Stimulated activated CD8-positive, alpha-beta memory T cell treated with anti-CD3 and anti-CD28 coated beads, Interleukin-7, amount 100 ng/mL, for 48 hours (primary cell): ENCODE measurements at places on chromosomes 12 and 14.

- DNase-seq: no peak
Observed at GRCh38 chr14:73125169-73125588, 11.1 kb upstream of the PSEN1 start.

GRCh38 chr12:54142114-54142475 lies 46.7 kb downstream of the SMUG1 start:
- no peak for DNase-seq

DNA sequence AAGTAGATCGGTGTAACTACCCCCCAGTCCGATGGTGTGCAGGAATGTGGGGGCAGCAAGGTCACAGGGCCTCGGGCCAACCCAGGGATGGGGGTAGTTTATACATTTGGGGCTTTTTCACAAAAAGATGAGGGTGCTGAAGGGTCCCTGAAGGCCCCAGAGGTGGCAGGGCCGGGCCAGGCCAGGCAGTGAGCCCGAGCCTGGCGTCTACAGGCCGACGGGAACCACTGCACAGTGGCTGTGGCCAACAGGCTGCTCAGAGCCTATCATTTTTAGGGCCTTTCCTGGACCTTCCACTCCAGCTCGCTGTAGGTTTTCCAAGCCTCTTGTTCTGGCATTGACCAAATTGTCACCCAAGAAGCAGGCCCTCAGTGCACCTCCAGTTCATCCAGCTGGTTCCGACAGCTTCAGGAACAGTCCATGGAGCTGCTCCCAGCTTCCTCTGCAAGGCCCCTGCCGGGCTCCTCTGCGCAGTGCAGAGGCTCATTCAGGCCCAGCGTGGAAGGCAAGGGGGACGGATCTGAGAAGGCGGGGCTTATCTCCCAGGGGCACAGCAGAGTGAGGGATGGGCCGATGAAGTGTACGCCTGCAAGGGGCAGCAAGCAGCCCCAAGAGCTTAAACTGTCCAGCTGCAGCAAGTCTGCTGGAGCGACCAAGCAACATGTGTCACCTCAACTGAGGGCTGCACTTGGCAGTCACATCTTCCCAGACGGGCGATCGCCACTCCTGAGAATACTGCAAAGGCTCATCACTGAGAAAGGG lies 13.9 kb downstream of the CDCA4 start:
- DNase-seq: no peak

DNA sequence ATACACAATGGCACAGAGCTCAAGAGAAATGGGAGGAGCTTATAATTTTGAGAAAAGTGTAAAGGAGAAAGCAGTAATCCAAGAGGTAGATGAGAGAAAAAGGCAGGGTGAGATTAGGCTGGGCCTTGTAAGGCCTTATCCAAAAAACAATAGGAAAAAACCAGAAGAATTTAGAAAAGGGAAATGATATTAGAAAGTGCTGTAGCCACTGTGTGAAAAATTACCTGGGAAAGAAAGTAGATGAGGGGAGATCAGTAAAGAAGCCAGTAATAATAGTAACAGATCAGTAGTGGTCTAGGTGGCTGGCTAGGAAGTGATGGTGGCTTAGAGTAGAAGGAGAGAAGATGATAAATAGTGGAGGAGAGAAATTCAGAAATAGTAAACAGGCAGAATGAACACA lies 66.3 kb upstream of the CFL2 start:
- DNase-seq: no peak

GRCh38 chr12:4286228-4286627 lies 12.7 kb downstream of the CCND2 start:
- no peak for DNase-seq

GRCh38 chr14:90605430-90605829 lies 208.6 kb downstream of the CALM1 start:
- no peak for DNase-seq

- DNase-seq: no peak
Observed at GRCh38 chr12:12247584-12247983, 19.3 kb downstream of the LRP6 start.

DNA sequence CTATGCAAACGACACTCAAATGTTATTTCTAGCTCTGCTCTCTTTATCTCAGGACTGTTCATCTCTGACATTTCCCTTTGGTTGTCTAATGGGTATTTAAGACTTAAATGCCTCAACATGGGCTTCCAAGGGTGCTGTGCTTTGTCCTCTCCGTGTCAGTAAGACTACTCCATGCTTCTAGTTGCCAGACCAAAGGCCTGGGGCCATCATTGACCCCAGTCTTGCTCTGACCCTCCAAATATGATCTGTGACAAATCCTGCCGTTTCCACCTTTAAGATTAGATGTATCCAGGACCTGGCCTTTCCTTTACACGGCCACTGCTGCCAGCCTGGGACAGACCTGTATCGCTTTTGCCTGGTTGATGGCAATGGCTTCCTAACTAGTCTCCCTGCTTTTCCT lies 126.3 kb upstream of the DYRK2 start:
- DNase-seq: no peak

DNA sequence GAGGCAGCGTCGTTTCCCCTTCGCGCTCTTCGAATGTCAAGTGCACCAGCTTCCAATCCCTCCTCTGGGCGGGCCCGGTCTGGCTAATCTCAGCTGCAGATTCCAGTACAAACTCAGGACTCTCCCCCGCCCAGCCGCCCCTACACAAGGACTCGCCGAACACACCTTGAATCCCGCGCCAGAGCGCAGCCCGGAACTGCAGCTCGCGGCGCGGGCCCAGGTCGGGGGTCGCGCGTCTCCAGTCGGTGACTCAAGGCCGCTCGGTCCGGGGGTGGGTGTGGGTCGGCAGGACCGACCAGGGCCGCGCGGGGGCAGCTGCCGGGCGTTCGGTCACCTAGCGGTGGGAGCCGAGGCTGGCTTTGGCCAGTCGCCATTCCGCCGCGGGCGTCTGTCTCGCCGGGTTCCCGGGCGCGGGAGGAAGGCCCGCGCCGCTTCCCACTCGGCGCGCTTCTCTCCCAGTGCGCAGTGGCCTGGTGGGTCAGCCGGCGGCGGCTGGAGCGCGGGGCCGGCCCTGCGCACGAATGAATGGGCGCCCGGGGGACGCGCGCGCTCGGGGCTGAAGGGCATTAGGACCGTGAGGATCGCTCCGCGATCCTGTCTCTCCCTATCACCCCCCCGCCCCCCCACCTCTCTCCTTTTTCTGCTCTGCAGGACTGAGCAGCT lies at the start of gene GALNT16:
Gene GALNT16 (plus strand): TSS at position 632 of the 663 bp plus-strand sequence. CDS start 133 bp downstream, outside the sequence.
- DNase-seq: no peak

DNA sequence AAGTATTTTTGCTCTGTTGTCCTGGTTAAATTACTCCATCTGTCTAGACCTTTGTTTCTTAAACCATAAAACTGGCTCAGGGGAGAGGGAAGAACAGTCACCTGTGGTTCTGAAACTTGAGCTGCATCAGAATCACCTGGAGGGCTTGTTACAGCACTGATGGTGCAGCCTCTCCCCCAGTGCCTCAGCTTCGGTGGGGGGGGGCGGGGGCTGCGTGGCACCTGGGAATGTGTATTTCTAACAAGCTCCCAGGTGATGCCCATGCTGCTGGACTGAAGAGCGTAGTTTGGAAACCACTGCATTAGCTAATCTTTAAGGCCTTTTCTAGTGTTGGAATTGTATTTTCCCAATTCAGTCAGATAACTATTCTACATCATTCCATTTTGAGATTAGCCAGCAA lies 42.7 kb downstream of the GPHB5 start:
- no peak for DNase-seq

- DNase-seq: no peak
Observed at GRCh38 chr14:96582411-96582961, 80.3 kb downstream of the PAPOLA start.

DNA sequence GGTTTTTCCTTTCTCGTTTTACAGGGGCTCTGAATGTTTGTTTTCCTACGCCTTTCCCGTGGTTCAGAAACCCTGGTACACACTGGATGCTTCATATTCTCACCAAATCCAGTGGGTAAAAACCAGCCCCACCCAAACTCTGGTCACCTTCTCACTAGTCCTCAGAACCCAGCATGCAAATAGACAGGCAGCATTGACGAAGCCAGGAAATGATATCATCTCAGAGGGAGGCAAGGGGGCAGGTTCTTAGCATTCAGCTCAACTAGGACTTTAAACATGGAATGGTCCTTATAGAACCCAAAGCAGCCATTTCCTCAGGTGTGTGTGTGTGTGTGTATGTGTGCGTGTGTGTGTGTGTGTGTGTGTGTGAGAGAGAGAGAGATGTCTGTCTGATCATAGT lies 142.0 kb downstream of the KCNK10 start:
- no peak for DNase-seq

DNA sequence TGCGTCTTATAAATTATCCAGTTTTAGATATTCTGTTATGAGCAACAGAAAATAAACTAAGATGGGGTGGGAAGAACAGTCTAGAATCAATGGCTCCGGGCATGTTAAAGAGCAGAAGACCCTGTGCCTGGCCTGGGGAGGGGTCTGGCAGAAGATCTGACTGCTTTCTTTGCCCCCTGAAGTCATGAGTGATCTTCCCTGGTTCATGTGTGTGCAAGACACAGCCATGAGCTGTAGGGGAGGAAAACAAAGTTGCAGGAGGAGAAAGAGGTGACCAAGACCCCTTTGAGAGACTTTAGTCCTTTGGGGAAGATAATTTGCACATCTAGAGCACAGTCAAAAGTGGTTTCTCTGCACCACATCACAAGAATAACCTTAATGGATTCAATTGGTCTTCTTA lies 4.8 kb downstream of the LACRT start:
- no peak for DNase-seq

GRCh38 chr14:73794146-73794545 lies 57.5 kb upstream of the PTGR2 start:
- no peak for DNase-seq

GRCh38 chr12:132727091-132727794 lies 16.6 kb downstream of the PGAM5 start:
- no peak for DNase-seq

GRCh38 chr12:125988545-125988944 lies 923.3 kb downstream of the AACS start:
- no peak for DNase-seq

- no peak for DNase-seq
Observed at GRCh38 chr12:91935296-91935695, 210.3 kb downstream of the BTG1 start.

DNA sequence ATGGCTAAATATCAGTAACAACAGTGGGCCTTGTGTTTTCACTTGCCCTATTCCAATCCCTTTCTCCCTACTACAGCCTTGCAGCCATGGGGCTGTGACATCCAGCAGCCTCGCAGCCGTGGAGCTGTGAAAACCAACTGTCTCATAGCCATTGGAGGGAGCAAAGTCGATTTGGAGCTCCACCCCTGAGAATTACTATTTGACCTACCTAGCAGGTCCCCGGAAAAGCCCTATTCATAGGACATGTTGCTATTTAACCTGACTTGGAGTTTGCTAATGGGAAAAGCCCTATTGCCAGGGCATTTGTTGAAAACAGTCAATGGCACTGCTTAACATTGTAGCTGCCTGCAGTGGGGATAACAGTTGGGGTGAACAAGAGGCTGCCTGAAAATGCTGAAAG lies 33.3 kb downstream of the ERG28 start:
- DNase-seq: no peak

DNA sequence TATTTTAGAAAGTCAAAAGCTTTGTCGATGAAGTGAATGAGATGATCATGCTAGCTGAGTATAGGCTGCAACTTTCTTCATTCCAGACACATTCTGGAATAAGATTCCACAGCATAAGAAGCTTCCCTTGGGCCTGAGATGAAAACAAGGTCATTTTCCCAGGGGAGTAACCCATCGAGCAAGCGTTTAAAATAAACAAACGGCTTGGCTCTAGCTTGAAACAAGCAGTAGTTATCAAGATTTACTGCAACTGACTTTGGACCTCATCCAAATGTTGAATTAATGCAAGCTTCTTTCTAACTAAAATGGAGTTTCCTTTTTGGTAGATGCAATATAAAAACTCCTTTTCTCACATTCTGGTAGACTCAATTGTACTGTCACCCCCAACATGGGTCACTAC lies 23.0 kb downstream of the KCNJ8 start:
- DNase-seq: no peak

DNA sequence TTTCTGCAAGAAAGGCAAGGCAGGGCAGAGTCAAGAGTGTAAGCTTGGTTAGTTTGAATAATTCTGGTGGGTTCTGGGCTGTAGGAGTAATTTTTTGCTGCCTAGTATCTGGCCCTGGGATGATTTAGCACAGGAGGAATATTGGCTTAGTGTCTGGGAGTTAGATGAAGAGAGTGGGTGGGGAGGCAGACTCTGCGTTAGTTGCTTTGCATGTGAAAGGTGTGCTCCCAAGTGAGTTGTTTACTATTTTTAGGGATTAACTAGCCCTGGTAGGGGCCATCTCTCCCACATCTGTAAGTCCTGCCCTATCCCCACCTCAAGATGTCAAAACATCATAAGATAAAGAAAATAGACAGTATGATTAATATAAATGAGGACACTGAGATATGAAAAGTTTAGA lies 249.7 kb downstream of the LRIG3 start:
- no peak for DNase-seq

GRCh38 chr14:74018174-74018585 lies 908 bp downstream of the ENTPD5 start:
- no peak for DNase-seq

DNA sequence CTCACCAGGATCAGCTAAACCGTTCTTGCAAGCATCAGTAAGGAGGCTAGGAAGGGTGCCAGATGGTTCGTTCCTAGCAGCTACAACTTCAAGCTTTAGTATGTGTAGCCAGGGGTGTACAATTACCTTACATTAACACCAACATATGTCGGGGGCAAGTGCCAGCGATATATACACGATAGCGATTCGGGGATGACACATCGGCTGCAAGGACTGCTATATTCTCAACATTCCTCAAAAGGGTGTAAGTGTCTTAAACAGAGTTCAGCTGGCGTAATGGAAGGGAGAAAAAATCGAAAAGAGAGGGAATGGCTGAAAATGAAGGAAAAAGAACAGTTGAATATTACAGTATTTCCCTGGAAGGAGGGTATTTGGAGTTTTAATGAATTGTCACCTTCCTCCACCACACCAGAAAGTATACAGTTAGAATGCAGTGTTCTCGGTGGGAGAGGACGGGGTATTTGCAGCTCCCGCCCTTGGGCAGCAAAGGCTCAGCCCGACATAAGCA lies 545 bp downstream of the LIMA1 start:
- DNase-seq: no peak

DNA sequence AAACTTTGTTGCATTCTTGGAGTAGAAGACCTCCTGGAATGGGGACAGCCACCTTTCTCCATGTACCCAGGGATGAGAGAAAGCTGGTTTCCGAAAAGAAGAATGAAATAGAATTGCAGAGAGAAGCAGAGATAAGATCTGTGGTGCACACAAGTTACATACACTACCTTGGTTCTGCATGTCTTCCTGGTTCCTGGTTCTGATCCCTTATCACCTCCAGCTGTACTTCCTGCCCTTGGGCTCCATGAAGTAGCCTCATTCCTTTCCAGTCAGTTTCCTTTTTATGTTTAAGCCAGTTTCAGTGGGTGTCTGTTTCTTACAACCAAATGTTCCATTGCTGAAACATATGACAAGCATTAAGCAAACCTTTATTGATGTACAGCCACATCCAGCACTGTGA lies 69.3 kb downstream of the FBXW8 start:
- DNase-seq: no peak

- no peak for DNase-seq
Observed at GRCh38 chr12:86659985-86660384, 403.8 kb upstream of the MGAT4C start.
